ENCODE measurements at places on chromosomes 5 and 9.
A peak's percentile ranks its signal among the peaks of the same experiment; 100 is the strongest.

DNA sequence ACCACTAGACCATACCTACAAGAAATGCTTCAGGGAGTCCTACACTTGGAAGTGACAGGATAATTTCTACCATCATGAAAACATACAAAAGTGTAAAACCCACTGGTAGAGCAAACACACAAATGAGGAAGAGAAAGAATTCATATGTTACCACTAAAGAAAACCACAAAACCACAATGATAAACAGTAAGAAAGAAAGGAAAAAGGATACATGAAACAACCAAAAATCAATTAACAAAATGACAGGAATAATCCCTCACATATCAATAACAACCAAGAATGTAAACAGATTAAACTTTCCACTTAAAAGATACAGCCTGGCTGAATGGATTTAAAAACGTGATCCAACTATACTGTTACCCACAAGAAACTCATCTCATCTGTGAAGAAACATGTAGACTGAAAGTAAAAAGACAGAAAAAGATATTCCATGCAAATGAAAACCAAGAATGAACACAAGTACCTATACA is 83.4 kb downstream of the LPAR1 start:
- no peak for DNase-seq

GRCh38 chr5:178247481-178248456 is 15.2 kb upstream of the PHYKPL start:
- DNase-seq = no peak

- DNase-seq = no peak
Observed at GRCh38 chr5:6572825-6573380, 59.9 kb downstream of the NSUN2 start.

DNA sequence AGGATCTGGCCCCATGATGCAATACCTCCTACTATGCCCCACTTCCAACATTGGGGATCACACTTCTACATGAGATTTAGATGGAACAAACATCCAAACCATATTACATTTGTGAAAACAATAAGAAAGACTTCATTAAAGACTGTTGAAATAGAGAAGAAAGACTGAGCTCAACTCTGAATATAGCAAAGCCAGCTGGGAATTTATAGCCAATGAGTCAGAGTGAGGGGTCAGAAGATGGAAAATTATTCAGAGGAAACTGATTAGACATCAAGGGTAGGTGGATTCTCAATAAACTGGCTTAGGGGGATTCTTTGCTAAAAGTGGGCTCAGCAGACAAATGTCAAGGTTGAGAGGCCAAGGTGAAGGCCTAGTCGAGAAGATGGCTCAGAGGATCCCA is 25.6 kb downstream of the BTF3 start:
- DNase-seq = no peak

DNA sequence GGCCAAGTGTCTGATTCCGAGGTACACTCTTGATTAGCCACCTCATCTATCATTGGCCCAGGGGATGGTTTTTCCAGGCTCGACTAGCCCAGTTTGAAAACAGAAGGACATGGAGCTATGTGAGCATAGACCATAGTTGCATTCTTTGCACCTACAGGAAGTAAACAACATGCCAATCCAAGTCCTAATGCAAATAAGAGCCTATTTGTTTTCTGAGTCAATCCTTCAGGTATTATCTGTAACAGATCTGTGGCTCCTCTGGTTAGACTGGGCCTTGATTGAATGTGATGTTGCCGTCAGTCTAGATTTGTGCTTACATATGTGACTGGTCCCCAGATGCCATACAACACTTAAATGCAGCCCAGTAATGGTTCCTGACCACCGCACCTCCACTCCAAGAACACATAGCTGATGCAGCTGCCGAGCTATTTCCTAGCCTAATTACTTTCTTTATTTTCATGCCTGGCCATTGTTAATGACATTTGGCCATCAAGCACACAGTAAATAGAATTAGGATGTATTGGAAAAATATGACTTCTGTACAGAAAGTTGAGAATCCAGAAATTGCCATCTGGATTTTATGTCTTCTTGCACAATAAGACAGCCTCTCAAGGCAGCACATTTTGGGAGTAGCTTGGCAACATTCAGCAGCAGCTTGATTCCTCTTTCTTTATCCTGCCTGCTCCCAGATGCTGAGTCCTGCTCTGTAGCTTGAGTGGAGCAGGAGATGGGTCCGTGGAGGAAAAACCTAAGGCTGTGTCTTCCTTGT is 29.5 kb upstream of the ARHGAP26 start:
- DNase-seq = no peak

DNA sequence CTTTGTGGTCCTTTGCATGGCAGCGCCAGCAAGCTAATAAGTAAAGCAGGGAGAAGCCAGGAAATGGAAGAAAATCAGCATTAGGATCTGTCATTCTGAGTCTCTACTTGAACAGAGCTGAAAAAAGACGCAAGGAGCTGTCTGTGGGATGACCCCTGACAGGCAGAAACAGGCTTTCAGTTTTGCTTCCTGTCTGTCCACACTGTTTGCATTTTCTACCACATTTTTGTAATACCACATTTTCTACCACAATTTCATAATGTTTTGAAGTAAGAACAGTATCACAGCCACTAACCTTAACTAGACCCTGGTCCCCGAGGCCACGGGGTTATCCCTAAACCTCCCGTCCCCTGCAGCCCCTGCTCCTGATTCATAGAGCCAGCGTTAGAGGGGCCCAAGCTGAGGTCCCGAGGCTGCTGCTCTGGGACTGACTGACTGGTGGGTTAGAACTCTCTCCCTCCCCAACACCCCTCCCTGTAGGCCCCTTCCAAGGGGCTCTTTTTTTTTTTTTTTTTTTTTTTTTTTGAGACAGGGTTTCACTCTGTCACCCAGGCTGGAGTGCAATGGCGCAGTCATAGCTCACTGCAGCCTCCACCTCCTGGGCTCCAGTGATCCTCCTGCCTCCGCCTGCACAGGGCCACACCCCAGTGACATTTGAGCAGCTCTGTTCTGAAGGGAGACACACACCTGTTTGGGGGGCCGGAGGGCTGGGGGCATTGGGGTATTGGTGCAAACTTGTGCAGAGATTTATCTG is 4.0 kb upstream of the CLIC3 start:
- no peak for DNase-seq

- no peak for DNase-seq
Observed at GRCh38 chr5:116575326-116576052, 866 bp upstream of the SEMA6A start.

DNA sequence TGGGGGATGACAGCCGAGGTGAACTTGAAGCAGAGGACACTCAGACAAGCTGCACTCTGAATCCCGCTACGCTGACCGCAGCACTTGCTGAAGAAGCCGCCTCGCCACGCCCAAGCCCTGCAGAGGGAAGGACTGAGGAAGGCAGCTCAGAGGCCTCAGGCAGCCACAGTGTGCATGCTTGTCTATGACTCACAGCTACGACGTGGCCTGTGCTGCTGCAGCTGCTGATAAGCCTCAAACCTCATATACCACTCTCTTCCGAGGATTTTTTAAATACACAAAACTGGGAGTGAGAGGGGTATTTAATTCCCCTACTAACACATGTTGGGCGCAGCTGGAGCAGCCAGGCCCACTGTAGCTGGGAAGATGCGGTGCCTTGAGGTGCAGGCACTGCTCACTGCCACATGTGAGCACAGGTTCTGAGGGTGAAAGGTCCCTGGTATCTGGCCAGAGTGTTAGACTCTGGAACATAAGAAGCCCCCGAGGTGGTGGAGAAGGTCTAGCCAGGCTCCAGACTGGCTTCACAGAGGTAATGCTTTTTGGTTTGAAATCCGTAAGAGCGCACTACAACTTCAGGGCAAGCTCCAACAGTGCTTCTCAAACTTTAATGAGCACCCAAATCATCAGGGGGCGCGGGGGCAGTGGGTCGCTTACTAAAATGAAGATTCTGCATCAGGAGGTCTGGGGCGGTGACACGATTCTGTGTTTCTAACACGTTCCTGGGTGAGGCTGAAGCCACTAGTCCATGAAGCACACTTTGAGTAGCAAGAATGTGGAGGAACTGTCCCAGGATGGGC is 196.8 kb downstream of the AUH start:
- DNase-seq = peak; percentile 40

DNA sequence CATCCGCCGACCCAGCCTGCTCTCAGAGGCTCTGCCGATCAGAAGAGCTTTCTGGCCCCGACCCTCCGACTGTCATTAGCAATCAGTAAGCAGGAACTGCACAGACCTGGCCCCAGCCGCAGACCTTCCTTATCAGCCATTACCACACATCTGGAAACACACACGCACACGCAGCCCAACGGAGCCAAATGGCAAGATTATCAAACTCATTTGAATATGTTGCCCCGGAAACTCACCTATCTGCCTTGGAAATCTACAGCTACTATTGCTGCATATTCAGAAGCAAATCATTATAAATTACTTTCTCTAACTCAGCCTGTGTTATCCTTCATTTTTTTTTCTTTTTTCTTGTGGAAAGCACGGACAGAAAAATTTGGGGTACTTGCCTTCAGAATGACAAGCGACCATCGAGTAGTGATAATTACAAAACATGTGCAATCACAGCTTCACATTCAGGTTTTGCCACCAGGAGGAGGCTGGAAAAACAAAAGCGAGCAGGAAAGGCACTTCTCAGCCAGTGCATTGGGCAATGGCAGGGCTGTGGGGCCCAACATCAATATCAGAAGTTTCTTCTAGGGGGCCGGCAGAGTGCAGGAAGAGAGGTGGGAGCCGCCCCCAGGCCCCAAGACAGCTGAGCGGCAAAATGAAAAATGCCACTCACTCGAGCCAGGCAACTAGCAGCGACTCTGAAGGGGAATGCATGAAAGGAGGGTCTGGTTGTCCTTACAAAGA is 122.3 kb downstream of the VAV2 start:
- peak; percentile 8 for DNase-seq

DNA sequence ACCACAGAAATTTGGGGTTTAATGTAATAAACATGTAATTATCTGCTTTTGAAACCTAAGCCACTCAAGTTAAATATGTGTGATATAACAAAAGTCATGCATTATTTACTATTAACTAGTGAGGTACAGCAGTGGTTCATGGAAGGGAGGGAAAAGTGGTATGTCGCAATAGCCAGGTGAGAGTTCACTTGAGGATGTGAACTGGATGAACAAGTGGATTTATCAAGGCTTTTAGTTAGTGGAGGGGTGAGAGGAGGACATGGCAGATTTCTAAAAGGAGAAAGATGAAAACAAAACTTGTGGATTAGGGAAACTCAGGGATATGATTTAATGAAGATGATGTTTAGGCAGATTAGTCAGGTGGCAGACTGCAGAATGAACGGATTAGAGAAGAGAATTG is 141.3 kb upstream of the NFIB start:
- no peak for DNase-seq

GRCh38 chr9:68953771-68954170 is 60.1 kb downstream of the PRKACG start:
- DNase-seq = no peak

DNA sequence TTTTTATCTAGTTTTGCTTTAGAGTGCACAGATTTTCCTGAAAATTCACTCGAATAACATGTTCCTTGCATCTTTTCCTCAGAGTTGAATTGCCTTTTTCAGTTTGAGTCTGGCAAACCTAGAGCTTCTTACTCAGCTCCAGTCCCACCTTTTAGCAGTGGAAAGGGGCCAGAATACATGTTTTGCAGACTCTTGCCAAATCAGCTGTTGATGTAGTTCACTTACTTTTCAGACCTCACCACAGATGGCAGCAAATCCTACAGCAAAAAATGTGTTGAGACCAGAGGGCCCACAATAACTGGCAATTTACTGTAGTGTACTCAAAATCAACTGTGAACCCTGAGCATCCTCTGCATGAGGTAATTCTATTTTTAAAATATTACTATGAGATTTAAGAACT is 545.2 kb upstream of the ACO1 start:
- DNase-seq = no peak

DNA sequence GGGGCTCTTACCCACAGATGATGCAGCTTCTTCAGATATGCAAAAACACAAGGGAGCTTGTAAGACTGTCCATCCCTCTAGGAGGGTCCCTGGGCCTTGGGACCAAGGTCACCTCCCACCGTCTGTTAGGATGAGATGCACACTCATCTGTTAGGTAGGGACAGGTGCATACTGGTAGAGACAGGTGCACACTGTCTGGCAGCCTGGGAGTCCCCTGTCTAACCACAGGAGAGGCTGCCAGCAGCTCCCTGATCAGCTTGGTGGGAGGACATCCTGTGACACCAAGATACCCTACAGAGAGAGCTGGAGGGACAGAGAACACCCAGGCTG is 13.2 kb downstream of the TSPAN17 start:
- DNase-seq = no peak

GRCh38 chr5:96538808-96539250 is 105.8 kb upstream of the PCSK1 start:
- no peak for DNase-seq

- DNase-seq = no peak
Observed at GRCh38 chr5:134479839-134480238, 45.6 kb upstream of the JADE2 start.

- no peak for DNase-seq
Observed at GRCh38 chr5:135883441-135883840, 12.2 kb downstream of the IL9 start.

DNA sequence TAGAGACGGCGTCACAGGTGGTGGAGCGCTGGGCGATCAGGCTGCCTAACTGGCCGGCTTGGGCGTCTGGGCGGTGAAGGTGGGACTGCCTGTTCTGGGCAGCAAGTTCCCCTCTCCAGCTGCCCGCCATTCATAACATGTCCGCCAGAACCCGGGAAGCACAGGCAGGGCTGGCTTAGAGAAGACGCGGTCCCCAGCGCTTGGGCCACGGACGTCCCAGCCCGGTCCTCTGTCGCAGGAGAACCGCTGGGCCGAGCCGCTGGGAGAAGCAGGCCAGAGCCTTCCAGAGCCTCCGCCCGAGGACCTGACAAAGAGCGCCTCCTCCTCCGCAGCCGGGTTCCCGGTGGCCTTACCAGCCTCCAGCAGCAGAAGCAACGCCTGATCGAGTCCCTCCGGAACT is 15.2 kb upstream of the HAND1 start:
- DNase-seq = no peak

GRCh38 chr5:32828492-32828891 is 117.4 kb downstream of the NPR3 start:
- no peak for DNase-seq

- peak; percentile 45 for DNase-seq
Observed at GRCh38 chr5:177086654-177087397, at the start of gene FGFR4. FGFR4 (plus strand) TSS chr5:177086915; CDS start chr5:177089603, 2,688 bp downstream.

DNA sequence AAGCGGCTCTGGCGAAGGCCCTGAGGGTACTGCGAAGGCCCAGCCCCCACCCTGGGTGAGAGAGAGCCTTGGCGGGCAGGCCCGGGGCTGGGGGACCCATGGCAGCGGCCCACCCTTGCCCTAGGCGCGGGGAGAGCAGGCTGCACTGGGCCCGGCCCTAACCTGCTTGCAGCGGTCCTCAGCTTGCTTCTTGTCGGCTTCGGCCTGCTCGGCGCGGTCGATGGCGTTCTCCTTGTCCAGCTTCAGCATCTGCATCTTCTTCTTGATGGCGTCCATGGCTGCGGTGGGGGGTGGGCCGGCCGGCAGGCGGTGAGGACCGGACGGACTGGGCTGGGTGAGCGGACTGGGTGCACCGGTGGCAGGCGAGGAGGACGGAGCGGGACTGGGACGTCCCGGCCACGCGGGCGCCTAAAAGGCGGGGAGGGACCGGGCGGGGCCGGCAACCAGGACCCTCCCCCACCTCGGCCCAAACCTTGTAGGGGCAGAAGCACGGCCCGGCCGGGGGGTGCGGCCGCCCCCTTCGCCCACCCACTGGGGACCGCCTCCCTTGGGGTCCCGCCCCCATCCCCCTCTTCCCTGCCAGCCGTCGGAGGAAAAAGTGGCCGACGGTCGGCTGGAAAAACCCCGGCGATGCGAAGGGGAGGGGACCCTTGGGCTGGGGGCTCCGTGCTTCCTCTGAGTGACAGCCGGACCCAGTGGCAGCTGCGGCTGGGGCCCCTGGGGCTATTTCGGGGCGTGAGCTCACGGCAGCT is at the start of gene TPM2:
Gene TPM2, minus strand, starts transcription at position 384 of the 752 bp plus-strand sequence. Its CDS starts 108 bp downstream, at position 276.
- DNase-seq = no peak

GRCh38 chr5:110977915-110978314 is 93.6 kb upstream of the TSLP start:
- DNase-seq = no peak

Measured in activated CD4-positive, alpha-beta T cell treated with anti-CD3 and anti-CD28 coated beads for 24 hours (primary cell).